Urinary bladder (tissue), 4 donors: ENCODE measurements at places on chromosomes 1 and 21. TPM values are rescaled to one million over a fixed set of nuclear protein-coding genes. Genes with fewer than 3 reads are reported as not detected.

SIPA1L2 gene
- 50.8 TPM for total RNA-seq

ADORA3 gene
- total RNA-seq = 1.6 TPM

GRCh38 chr1:171699531-171699930 is 42.3 kb downstream of the VAMP4 start:
- DNase-seq = no peak

DNA sequence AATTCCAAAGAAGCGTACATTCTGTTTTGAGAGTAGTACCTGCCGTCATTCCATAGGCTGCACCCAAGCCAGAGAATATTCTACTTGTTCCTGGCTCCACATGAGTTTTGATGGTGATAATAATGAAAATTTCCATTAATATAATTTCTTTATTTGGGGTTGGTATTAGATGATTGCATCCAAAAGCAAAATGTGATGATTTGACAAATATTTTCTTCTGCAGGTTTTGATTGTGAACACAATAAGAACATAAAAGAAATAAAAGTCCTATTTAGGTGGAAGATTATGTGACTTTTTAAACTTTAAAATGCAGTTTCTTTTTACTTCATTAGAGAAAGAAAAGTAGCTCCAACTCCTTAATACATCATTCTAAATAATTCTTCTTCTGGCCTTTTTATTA is 284.8 kb upstream of the FMN2 start:
- no peak for DNase-seq

GRCh38 chr1:116877141-116877818 is 32.4 kb upstream of the PTGFRN start:
- DNase-seq = no peak

DNA sequence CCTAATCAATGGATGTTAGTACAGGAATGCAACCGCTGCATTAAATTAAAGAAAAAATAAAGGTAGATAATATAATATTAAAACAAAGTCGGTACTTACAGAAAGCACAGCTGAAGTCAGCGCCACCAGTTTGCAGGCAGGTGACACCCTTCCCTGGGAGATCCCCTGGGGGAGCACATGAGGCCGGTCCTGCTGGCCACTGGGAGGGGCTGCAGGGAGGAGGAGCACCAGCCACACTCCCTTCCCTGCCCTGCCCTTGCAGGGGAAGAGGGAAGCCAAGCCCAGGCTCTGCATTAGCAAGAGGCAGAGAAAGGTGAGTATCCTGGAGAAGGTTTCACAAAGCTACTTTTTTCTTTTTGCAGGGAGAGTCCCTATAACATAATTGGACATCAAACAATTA is 507.0 kb downstream of the AJAP1 start:
- no peak for DNase-seq

DNA sequence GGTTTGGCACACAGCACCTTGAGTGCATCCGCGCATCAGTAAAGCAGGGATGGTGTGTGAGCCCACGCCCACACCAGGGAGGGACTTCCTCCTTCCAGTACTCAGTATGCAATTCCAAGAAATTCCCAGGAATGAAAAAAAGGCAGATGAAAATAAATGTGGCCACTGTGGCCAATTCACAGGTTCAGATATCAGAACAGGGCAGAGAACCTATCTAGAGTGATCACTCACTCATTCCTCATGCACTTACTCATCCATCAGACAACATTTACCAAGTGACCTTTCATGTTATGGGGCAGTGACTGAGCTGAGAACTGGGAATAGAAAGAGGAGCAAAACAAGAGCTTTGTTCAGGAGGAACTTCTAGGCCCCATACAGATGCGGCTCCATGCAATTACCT is 113.7 kb downstream of the ZSCAN20 start:
- no peak for DNase-seq

DNA sequence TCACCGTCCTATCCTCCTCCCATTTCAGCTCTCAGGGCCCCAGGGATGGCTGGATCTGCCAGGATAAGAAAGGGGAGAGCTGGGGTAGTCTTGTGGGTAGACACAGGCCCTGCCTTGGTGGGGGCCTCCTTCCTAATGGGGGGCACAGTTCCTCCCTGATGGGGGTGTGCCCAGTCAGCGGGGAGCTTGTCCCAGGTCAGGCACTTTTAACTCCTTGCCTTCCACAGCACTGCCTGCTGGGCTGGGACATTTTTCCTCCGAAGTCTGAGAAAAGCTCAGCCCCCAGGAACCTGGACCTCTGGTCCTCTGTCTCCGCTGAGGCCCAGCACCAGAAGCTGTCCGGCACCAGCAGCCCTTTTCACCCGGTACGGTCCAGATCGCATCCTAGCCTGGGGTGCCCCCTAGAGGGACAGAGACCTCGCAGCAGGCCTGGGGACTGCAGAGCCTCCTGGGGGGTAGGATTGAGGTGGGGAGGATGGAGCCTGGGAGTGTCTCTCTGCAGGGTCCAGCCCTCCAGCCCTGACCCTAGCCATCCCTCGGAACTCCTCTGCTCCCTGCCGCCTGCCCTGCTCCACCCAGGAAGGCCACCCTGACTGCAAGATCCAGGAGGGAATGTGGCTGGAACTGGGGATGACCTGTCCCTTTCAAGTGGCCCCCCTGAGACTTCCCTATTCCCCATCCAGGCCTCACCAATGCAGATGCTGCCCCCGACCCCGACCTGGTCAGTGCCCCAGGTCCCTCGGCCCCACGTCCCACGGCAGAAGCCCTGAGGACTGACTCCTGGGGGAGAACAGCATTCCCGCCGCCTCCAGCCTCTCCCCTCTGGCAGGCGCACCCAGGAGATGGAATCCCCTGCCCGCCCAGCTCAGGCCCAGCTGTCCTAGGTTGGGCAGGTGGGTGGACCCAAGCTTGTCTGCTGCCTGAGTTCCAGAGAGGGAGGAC is 12.0 kb downstream of the MIIP start:
- no peak for DNase-seq

DNA sequence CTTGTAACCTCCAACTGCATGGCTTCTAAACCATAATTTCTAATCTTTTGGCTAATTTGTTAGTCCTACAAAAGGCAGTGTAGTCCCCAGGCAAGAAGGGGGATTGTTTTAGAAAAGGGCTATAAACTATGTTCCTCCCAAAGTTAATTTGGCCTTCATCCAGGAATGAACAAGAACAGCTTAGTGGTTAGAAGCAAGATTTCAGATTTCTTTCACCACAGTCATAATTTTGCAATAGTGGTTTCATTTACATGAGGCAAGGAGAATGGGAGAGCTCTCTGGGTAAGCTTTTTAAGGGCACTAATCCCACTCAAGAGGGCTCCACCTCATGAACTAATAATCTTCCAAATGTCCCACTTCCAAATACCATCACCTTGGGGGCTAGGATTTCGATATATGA is 1353.9 kb downstream of the NCAM2 start:
- no peak for DNase-seq

DNA sequence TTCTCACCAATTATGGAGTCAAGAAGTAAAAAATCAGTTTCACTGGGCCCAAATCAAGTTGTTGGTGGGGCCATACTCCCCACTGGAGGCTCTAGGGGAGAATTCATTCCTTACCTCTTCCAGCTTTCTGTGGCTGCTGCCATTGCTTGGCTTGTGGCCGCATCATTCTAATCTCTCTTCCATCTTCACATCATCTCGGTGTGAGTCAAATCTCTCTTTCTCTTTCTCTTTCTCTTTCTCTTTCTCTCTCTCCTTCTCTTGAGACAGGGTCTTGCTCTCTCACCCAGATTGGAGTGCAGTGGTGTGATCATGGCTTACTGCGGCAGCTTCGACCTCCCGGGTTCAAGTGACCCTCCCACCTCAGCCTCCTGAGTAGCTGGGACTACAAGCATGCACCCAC is 28.1 kb downstream of the FAM89A start:
- no peak for DNase-seq

- no peak for DNase-seq
Measured at GRCh38 chr1:180534214-180534613, 24.6 kb upstream of the OVAAL start.
